Fibroblast of lung (primary cell): ENCODE measurements at places on chromosomes 6 and 20. TPM values are rescaled to one million over a fixed set of nuclear protein-coding genes. Genes with fewer than 3 reads are reported as not detected.

The EMILIN3 gene
- total RNA-seq: 0.17 TPM in 1 of 2 replicates, not detected in the other

The COL9A3 gene
- 0.17 and 1.3 TPM in 2 replicates for total RNA-seq

DNA sequence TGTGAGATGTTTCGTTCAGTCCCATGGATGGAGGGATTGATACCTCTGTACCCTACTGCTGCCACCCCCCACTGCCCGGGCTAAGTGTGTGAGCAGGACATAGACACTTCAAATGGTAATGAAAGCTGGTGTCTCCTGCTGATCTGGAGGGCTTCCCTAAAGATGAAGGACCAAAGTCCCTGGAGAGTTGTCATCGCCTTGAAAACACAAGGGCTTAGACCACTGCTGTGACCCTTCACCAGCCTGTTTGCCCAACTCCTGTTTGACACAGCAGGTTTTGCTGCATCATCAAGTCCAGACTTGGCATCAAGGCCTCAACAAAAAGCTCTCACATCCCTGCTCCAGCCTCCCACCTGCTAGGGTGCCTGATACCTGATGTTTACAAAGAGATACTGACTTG lies 57.9 kb upstream of the FAM8A1 start:
- no peak for DNase-seq

DNA sequence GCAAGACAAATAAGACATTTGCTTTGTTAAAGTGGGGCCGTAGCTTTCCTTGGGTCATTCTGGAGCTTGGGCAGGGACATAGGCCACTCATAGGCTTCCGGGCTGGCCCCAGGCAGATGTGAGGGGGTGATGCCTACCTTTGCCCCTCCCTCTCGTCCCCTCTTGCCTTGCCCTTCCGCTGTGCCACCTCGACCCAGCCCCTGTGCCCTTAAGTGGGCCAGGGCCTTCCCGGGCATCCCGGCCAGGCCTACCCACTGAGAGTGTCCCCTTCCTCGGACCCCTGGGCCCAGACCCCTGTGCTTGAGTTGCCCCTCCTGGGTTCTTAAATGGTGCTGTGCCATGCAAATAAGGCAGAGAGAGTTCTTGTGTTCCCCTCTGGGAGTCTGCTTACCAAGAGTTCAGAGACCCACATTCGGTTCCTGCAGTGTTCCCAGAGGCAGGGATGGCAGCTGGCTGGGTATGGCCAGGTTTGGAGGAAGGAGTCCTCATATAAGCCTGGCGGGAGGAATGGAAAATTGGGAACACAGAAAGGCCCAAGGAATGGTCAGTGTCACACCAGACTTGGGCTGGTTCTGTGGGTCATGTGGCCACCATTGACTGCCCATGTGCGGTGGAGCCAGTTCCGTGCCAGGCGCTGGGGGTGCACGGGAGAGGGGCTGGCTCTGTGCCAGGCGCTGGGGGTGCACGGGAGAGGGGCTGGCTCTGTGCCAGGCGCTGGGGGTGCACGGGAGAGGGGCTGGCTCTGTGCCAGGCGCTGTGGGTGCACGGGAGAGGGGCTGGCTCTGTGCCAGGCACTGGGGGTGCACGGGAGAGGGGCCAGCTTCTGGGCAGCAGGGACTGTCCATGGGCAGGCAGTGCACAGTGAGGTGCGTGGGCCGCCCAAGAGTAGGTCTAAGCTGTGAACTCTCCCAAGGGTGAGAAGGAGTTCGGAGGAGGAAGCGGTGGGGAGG lies 173.5 kb upstream of the SNX9 start:
- no peak for DNase-seq

GRCh38 chr20:45338121-45339030 lies 9.8 kb downstream of the SDC4 start:
- DNase-seq: peak; percentile 47
